Breast epithelium (tissue), 4 donors: ENCODE measurements at places on chromosomes 11 and 22.

- DNase-seq = no peak
Observed at GRCh38 chr22:44381761-44382115, 69.0 kb upstream of the SHISAL1 start.

DNA sequence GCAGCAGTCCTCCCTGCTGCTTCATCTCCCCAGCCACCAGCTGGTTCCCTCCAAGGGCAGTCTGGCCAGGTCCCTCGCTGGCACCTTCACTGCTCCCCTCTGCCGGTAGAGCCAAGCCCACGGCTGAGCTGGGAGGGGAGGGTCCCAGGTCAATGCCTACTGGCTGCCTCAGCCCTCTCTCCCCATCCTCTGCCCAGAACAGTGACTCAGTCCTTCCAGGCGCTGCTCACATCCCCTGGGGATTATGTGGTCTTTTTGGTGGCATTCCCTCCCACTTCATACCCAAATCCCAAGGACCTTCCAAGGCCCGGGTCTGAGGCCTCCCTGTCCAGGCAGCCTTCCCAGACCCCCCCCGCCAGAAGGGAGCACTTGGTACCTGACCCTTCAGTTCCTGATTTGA is 44.9 kb downstream of the WNT7B start:
- DNase-seq = no peak

- DNase-seq = no peak
Observed at GRCh38 chr11:6566704-6567370, 36.6 kb downstream of the RRP8 start.

GRCh38 chr11:62831520-62832335 is at the start of gene STX5:
TSS of gene STX5 (minus strand) at chr11:62832051. CDS start at chr11:62831243, 808 bp downstream.
- peak; percentile 100 for DNase-seq

DNA sequence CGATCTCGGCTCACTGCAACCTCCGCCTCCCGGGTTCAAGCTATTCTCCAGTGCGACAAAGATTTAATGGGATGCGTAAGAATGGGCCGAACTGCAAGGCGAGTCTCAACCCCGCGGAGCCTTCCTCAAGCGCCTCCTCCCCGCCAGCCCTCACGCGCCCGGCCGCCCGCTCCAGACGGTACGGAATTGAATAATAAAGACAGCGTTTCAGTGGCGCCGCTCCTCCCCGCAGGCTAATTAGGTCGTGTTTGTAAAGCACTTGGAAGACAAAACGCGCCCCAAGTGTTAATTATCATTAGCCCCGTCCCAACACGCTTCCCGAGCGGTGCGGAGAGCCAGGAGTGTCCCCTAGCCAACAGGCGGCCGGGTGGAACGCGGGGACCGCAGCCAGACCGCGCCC is 192.0 kb downstream of the BUD13 start:
- no peak for DNase-seq

DNA sequence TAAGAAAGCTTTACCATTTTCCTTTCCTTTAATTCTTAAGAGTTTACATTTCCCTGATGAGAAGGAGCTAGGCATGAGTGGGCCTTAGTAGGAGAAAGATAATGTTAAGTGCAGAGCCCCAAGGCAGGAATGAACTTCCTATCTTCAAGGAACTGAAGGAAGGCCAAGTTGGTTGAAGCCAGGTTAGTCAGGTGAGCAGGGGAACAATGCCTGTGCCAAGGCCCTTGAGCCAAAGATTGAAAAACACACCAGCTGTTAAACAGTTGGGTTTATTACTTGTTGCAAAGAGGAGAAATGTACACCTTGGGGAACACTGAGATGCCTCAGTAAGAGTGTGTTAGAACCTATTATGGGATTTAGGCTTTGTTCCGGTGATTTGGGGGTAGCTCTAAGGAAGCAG is 10.0 kb downstream of the CNTF start:
- DNase-seq = no peak

DNA sequence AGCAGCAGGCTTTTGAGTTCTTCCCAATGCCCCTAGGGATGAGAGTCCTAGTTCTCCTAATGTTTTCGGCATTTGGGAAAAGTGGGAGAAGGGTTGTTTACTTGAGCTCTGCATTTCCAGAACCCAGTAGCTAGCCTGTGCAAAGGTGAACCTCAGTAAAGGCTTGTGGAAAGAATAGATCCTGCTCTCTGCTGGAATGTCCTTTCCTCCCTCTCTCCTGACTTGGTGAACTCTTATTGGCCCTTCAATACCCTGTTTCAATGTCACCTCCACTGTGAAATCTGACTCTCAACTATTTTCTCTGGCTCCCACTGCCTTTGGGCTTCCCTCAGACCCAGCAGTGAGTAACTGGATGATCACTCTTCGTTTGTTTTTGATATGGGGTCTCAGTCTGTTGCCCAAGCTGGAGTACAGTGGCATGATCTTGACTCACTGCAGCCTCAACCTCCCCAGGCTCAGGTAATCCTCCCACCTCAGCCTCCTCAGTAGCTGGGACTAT is 2.4 kb upstream of the UVRAG start:
- no peak for DNase-seq

DNA sequence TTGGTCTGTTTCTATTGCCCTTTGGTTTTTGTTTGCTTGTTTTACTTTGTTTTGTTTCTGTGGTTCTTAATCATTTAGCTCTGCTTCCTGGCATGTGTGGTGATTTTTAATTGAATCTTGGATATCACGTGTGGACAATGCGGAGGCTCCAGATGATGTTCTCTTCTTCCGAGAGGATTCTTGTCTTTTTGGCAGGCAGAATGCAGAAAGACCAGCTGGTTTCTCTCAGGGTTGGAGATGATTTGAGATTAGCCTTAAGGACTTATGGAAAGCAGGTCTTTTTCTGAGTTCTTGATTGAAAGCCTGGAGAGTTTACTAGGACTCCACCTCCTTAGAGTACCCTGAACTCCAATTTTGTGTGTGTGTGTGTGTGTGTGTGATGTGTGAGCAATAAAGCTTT is 21.0 kb upstream of the ANO1 start:
- no peak for DNase-seq

DNA sequence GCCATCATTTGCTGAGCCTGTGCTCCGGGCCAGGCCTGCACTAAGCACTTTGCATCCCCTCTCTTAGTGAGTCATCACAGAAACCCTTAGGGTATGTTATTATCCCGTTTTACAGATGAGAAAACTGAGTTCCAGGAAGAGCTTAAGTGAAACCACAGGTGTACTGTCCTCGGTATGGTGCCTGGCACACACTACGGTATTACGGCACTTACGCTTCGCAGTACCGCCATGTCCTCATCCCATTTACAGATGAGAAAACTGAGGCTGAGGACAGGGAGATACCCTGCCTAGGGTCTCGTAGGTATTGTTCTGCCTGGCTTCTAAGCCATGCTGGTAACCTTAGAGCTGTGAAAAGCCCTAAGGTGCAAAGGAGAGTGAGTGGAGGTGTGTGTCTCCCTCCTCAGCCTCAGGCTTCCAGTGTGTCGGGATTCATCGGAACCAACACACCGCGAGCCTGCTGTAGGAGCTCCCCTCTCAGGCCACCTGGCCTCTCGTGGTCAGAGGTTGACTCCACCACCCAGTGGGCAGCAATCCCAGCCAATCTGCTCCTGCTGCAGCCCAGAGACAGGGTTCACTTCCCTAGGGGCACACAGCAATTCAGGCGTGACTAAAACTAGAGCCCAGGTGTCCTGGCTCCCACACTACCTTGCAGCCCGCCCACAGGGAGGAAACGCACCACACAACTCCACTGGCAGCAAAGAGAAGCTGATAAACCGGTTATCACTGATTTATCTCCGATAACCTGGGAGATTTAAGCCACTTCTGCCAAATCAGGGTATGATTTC is 39.6 kb upstream of the HMOX1 start:
- no peak for DNase-seq

DNA sequence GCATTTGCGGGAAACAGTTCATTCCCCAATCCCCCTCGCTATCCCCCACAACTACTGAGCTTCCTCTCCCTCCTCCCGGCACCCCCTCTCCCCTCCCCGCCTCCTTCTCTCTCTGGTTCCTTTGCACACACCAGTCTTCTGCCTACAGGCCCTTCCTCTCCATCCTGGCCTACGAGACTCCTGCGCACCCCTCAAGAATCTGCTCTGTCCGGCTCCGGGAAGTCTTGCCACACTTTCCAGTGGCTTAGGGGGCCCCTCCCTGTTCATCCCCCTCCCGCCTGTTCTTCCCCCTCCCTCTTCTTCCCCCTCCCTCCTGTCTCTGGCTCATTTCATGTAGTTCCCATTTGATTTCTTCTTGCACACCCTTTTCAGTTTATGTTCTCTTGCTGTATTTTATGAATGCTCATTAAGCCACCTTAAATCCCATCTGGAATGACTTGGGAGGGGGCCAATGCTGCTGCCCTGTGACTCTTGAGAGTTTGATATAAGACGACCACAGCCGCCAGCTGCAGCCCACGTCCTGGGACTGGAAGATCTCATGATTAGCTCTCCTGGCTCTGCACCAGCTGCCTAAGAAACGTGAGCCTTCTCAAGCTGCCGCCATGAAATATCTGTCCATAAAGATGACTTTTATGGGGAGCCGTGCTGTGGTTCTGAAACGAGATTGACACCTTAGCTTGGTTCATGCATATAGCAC is 50.9 kb downstream of the RPS6KA4 start:
- DNase-seq = no peak

DNA sequence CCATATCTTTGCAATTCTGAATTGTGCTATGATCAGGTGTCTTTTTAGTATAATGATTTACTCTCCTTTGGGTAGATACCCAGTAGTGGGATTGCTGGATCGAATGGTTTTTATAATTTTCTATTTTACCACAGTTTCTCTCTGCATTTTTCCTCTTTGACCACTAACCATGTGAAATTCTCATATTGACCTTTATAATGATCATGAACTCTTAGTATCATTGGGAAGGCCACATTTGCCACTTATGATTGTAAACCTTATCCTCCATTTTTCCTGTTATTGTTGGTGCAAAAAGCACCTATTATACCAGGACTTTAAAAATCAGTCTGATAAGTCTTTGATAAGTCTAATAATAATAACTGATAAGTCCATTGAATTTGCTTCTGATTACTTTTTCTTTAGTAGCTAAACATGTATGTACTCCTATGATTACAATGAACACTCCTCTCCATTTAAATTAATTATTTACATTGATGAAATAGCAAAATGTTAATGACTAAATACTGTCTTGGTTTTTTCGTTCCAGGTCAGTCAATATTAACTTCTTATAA is 9.6 kb downstream of the NEAT1 start:
- DNase-seq = no peak

GRCh38 chr11:21711341-21711740 is 481.5 kb upstream of the ANO5 start:
- DNase-seq = no peak

DNA sequence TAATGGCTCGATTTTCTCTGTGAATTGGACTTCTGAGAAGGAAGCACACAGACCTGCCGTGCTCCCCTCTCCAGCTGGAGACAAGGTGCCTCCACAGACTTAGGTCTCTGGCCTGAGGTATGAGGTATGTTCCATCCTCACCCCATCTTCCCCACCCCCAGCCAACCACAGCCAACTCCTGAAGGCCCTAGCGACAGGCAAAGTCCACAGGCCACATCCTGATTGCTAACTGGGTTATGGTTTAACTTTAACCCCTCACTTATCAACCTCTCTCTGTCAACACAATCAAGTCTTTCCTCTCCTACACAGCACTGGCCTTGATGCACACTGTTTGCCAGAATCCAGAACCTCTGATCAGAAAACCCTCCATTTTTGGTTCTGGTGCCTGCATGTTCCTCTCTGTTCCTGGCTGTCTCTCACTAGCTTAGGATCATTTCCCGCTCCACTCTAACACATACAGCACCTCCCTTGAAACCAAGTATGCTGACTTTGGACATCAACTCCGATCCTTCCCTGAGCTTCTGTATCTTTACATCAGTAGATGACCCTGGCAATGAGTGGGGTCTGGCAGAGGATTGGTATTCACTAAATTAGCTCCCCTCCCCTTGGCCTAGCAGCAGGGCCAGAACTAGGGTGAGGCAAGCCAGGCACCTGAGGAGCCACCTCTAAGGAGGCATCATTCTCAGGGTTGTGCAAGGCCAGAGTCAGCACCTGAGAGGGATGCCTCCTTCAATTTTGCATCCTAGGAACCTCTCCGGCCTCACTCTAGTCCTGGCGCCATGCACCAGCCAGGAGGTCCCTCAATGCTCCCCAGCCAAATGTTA is 22.0 kb downstream of the JAML start:
- no peak for DNase-seq

GRCh38 chr11:100152766-100153165 is 534.3 kb upstream of the ARHGAP42 start:
- no peak for DNase-seq

DNA sequence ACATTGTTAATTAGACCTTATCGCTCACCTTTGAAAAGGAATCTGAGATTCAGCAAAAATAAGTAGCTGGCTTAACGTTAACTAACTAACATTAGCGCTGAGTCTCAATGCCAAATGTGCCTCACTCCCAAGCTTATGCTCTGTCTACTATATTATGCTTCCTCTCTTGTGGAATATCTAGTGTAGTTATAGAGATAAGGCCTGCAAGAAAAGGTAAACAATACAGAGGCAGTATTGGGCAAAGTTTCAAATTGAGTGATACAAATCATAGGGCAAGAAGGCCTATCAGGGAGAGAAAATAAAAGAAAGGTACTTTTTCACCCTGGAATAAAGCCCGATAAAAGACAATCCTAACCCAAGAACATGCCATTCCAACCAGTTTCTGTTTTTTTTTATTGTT is 61.6 kb upstream of the SLC17A6 start:
- no peak for DNase-seq

DNA sequence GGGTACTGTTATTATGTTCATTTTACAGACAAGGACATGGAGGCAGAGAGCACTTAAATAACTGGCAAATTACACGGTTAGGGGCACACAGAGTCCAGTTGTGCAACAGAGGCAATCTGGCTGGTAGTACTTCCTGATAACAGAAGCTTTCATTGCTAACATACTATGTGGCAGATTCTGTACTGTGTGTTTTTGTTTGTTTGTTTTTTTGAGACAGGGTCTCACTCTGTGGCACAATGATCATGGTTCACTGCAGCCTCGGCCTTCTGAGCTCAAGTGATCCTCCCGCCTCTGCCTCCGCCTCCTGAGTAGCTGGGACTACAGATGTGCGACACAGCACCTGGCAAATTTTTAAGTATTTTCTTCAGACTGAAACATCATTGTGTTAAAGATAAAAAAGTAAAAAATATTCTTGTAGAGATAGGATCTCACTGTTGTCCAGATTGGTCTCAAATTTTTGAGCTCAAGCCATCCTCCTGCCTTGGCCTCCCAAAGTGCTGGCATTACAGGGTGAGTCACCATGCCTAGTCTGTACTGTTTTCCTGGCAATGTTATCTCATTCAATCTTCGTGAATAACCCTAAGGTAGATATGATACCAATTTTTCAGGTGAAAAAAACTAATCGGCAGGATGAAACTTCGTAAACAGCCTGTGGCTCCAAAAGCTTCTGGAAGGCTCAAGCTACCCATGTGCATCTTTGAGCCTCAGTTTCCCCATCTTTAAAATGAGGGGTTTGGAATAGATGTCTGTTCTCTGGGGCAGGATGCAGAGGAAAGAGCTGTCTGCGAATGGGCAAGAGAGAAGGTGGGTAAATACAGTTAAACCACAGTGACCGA is 921 bp upstream of the NUCB2 start:
- no peak for DNase-seq
